ENCODE measurements at places on chromosomes 3 and 15.
A peak's percentile ranks its signal among the peaks of the same experiment; 100 is the strongest.

- no peak for DNase-seq
These were observed 839.5 kb downstream of the EPHA3 start for GRCh38 chr3:89946884-89947283.

DNA sequence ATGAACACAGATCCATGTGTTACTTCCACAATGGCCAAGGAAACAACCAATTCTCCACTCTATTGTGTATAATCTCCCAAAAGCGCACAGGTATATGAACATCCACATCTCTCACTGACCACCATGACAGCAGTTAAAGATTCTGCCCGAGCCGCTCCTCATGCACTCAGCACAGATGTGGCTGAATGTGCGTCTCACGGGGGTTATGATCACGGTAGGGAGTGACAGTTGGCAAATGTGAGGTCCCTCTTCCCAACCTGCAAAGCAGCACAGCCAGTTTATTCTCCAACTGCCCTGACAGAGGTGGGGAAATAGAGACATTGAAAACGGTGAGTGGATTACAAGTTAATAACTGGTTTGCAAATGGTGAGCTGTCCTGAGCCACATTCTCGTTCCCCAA, 17.6 kb downstream of the FOXP1 start:
- no peak for DNase-seq

- DNase-seq, result no peak
These were observed 348.8 kb downstream of the CGGBP1 start for GRCh38 chr3:87710028-87710427.

GRCh38 chr3:190003681-190004123, 117.0 kb downstream of the P3H2 start:
- no peak for DNase-seq

DNA sequence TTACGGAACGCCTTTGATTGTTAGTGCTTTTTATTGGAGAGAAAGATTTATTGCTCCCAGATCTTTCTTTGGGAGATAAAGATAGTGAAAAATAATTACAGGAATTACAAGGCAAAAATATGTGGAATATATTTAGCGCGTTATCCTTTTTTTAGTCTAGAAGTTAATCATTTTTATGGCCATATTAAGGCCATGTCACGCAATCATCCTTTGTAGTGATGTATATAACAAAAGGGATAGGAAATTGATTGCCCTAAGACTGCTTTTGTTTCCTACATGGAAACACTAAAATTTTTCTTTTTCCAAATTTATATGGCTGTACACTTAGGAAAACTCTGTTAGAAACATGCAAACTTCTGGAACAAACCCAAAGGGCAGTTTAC, 1.5 kb downstream of the TRPC1 start:
- DNase-seq, result no peak

DNA sequence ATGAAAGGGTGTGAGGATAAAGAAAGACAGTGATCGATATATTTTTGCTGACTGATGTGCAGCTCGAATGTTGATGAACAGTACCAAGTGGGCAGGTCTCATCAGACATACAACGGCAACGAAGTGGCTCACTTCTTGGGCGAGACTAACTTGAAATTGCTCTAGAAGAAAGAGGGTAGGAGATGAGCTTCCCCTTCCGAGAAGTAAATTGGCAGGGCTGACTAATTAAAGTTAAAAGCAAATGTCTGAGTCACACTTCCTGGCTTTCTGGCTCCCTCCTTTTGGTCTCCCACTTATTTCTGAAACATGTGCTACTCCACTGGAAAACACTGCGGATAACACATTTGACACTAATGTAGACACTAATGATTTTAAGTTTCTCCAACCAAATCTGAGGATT, 228.3 kb downstream of the ABHD5 start:
- DNase-seq, result no peak

GRCh38 chr3:14389166-14389606, 13.2 kb upstream of the SLC6A6 start:
- no peak for DNase-seq

- DNase-seq, result no peak
These were observed 247.8 kb downstream of the FAM43A start for GRCh38 chr3:194933465-194933864.

DNA sequence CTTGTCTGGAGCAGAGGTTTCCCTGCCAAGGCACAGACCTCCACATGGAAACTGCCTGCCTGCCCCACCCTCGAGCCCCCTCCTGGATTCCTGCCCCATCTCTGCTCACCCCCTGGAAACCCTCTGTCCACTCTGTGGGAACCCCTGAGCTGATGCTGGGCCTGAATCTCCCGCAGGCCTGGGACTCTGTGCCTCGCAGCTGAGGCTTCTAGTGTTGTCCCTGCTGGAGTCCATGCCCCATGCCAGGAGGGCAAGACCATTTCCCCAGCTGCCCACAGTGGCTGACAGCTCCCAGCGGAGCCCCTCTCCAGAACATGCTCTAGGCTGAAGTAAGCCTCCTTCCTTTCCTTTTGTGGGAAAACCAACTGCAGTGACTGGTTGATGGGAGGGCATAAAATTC, 46.9 kb downstream of the SRGAP3 start:
- no peak for DNase-seq

- DNase-seq, result no peak
These were observed 39.0 kb downstream of the FAM3D start for GRCh38 chr3:58627570-58627885.

DNA sequence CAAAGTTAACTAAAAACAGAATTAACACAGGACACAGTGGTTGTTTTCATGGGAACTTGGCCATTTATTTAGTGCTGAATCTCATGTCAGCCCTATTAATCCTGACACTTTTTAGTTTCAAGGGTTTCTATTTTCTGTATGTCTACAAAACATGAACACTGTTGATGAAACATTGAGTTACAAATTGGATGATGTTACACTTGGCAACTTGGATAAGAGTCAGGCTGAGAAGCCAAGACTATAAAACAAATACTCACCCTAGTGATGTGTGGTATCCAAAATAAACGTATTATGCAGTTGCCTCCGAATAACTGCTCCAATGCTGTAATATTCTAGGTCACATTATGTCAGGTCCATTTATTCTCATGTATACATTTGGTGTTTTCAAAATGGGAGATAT, 349.6 kb downstream of the ZIC1 start:
- no peak for DNase-seq

- DNase-seq, result peak; percentile 42
These were observed 82.6 kb downstream of the TGFBR2 start for GRCh38 chr3:30688776-30689641.

DNA sequence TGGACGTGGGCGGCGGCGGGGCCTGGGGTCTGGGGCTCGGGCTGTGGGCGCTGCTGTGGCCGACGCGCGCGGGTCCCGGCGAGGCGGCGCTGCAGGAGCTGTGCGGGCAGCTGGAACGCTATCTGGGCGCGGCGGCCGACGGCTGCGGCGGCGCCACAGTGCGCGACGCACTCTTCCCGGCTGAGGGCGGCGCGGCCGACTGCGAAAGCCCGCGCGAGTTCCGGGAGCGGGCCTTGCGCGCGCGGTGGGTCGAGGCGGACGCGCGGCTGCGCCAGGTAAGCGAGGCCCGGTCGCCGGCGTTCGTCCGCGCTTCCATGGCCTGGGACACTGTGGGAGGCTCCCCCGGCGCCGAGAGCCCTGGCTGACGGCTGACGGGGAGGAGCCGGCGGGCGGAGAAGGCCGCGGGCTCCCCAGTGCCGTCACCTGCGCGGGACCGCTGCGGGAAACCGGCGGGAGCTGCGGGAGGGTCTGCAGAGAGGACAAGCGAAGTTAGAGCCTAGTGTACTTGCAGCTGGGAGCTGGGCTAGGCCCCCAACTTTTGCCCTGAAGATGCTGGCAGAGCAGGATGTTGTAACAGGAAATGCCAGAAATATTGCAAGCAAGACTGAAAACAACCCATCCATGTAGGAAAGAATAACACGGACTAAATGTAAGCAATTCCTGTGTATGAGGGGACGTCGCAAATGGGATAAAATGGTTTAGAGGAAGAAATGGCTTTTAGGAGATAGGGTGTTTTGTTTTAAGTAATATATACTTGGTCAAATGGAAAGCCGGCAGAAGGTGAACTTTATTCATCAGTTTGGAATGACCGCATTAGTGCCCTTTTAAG, 847 bp downstream of the WHAMM start:
- peak; percentile 68 for DNase-seq

- DNase-seq, result no peak
These were observed 65.5 kb downstream of the ADCY5 start for GRCh38 chr3:123383091-123384053.

DNA sequence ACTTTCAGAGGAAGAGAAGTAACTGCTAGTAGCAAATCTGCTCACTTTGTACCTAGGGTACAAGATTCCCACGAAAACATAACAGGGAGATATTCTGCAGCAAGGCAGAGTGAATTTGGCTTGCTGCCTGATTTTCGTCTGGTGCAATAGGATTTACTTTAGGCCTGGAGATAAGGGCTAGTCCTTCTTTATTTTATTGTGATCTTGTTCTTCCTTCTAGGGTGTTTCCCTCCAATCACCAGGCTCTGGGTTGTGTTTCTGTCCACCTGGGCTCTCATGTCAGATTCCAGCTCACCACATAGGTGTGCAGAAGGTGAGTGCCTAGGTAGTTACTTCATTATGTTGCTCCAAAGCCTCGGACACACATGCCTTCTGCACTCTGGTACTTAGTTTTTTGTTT, 211.8 kb upstream of the RGMA start:
- no peak for DNase-seq

GRCh38 chr3:163071713-163072112, 1575.1 kb downstream of the OTOL1 start:
- no peak for DNase-seq

- peak; percentile 72 for DNase-seq
These were observed 101.5 kb downstream of the FBLN2 start for GRCh38 chr3:13650210-13651056.

GRCh38 chr3:32544894-32545293, 25.8 kb downstream of the DYNC1LI1 start:
- no peak for DNase-seq
